ENCODE measurements at places on chromosomes 2 and 18.

DNA sequence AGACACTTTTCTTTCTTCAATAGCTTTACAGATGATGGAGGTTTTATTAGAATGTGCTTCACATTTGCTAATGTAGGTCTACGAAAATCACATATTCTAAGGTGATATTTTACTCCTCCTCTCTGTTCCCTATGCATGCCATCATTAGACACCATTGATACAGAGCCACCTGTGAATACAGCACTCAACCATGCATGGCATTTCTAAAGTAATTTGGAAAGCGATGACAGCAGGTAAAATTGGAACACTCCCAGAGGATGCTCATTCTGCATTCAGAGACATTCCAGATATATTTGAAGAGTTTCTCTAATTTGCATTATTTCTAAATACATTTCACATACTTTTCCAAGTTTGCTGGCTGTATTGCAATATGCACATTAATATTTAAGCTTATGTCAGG, 65.3 kb upstream of the RIT2 start:
- no peak for ATAC-seq

- ATAC-seq, result no peak
Observed at GRCh38 chr18:48597110-48597509, 58.3 kb downstream of the CTIF start.

GRCh38 chr2:60212181-60212945, 341.1 kb downstream of the BCL11A start:
- ATAC-seq, result no peak

GRCh38 chr2:44642123-44642857, 280.5 kb downstream of the CAMKMT start:
- no peak for ATAC-seq

DNA sequence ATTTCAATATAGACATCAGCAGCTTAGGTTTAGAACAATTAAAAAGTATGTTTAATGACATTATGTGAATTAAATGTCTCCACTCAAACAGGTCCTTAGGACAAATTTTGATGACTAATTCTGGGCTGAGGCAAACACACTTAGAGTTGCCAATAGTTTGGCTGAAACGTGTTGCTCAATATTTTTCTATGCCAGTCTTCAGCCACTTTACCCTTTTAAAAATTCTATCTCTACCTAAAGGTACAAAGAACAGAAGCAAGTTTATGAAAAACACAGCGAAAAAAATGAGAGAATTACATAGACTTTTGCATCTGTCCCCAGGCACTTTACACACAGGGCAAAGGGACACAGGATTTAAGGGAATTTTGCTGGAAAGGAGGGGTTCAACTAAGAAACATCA, 4.5 kb downstream of the IDH1 start:
- no peak for ATAC-seq

Measured in activated CD4-positive, CD25-positive, alpha-beta regulatory T cell treated with anti-CD3 and anti-CD28 coated beads, Interleukin-2, amount 50 U/mL, for 24 hours (primary cell).